Endothelial cell of umbilical vein (primary cell): ENCODE measurements at places on chromosomes 11 and 22. TPM values are rescaled to one million over a fixed set of nuclear protein-coding genes. Genes with fewer than 3 reads are reported as not detected.

Gene GAB4
- not detected in 2 replicates for polyA plus RNA-seq

Gene PTPN5
- not detected in 2 replicates for polyA plus RNA-seq

- no peak for DNase-seq
Observed at GRCh38 chr11:46947399-46948077, 11.0 kb downstream of the CSTPP1 start.

GRCh38 chr22:43109921-43110443, 568 bp upstream of the BIK start:
- DNase-seq: no peak

DNA sequence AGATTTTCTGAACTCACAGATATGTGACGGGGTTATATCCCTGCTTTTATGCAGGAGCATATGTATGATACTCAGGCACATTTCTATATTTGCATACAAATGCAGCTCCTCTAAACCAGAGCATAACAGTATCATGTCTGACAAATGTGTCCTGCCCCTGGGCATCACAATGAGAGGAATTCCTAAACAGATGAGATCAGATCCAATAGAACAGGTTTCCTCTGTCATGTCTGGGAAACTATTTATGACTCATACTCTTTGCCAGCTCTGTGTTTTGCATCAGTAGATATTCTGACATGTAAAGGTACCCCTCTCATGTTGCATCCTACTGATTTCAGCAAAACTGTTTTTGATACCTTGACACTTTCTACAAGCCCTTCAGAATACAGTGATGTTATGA, 29.4 kb downstream of the SYT9 start:
- DNase-seq: peak; percentile 20

DNA sequence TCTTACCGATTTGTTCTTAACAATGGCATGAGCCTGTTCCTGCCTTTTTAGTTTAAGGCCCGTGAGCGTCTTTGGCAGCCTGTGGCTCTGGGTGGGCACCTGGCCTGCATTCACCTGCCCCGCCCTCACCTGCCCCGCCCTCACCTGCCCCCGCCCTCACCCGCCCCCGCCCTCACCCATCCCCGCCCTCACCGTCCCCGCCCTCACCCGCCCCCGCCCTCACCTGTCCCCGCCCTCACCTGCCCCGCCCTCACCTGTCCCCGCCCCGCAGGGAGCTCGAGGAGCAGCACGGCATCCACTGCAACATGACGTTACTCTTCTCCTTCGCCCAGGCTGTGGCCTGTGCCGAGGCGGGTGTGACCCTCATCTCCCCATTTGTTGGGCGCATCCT, 14.2 kb downstream of the GATD1 start:
- no peak for DNase-seq
